ENCODE measurements at places on chromosomes 4 and X.

DNA sequence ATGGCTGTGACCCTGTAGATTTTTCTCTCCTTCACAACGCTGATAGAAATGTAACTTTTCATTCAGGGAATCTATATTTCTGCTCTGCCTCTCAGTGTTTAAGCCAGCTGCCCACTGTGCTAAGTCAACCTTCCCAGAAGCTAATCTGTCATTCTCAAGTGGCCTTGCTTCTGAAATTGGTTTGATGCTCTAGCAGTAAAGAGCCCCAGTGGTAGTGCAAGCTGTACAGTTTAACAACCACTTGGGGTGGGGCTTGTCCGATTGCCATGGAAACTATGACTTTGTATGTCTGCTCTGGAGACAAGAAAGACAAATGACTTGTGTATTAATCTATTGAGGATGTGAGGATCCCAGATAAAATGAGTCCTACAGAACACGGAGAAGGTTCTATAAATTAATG, 620.9 kb upstream of the GALNT7 start:
- H3K4me3 ChIP-seq: no peak overlapping the region
- DNase-seq: no peak
- H3K36me3 ChIP-seq: no peaks in the 10 kb centered on the region
- no peak overlapping the region for H3K27ac ChIP-seq
- H3K27me3 ChIP-seq: peaks cover 70% of the 10 kb centered on the region

DNA sequence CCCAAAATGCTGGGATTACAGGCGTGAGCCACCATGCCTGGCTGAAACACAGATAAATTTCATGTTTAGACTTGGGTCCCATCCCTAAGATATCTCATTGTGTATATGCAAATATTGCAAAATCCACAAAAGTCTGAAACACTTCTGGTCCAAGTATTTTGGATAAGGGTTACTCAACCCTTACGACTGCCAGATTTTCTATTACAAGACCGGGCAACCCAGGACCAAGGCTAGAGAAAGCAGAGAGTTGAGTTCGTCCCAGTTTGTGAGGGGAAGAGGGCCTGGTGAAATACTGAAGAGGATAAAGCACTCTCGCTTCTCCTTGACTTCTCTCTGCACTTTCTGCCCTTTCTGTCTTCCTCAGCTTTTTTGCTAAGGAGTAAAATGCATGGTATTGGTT, 34.5 kb downstream of the ZFX start:
- H3K4me1 ChIP-seq: peaks cover 9% of the 10 kb centered on the region
- no peak for DNase-seq
- no peak overlapping the region for H3K27ac ChIP-seq
- no peak overlapping the region for H3K4me3 ChIP-seq
- H3K36me3 ChIP-seq: peaks cover 26% of the 10 kb centered on the region
- no peaks in the 10 kb centered on the region for H3K27me3 ChIP-seq

- H3K4me1 ChIP-seq: no peaks in the 10 kb centered on the region
- no peaks in the 10 kb centered on the region for H3K36me3 ChIP-seq
- no peak for DNase-seq
- H3K27me3 ChIP-seq: peaks cover 47% of the 10 kb centered on the region
These were observed 65.4 kb downstream of the GPR82 start for GRCh38 chrX:41789374-41789773.

- no peak for DNase-seq
- H3K27ac ChIP-seq: no peak overlapping the region
- peak overlapping the region; percentile 74 for H3K4me3 ChIP-seq
- H3K27me3 ChIP-seq: peaks cover 25% of the 10 kb centered on the region
- no peaks in the 10 kb centered on the region for H3K4me1 ChIP-seq
- peaks cover 6% of the 10 kb centered on the region for H3K36me3 ChIP-seq
These were observed 1.2 kb downstream of the ATP6AP1 start for GRCh38 chrX:154429711-154430110.

- no peak overlapping the region for H3K27ac ChIP-seq
- no peaks in the 10 kb centered on the region for H3K36me3 ChIP-seq
- peak; percentile 18 for DNase-seq
- H3K4me1 ChIP-seq: peaks cover 5% of the 10 kb centered on the region
- no peak overlapping the region for H3K4me3 ChIP-seq
- peaks cover 87% of the 10 kb centered on the region for H3K27me3 ChIP-seq
These were observed 79.3 kb downstream of the CBLL2 start for GRCh38 chrX:22351966-22352365.

DNA sequence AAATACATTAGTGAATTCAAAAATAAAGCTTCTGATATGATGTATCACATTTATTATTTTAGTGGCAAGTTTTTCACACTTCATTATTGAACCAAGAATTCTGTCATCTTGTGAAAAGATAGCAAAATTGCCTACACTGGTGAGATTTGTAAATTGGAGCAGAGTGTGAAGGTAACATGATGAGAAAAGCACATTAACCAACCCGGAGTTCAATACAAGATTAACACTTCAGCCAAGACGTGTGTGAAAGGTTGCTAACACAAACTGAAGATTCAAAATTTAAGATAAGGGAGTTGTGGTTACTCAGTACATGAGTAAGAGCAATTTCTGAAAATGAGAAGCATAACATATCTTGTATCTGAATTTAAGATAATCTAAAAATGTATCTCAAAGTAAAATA, 346.7 kb downstream of the PDHA2 start:
- H3K4me3 ChIP-seq: no peak overlapping the region
- H3K4me1 ChIP-seq: peaks cover 5% of the 10 kb centered on the region
- DNase-seq: no peak
- H3K27me3 ChIP-seq: no peaks in the 10 kb centered on the region
- H3K36me3 ChIP-seq: no peaks in the 10 kb centered on the region

GRCh38 chr4:19614171-19614570, 637.5 kb upstream of the SLIT2 start:
- H3K4me1 ChIP-seq: peaks cover 6% of the 10 kb centered on the region
- DNase-seq: peak; percentile 66
- peak overlapping the region; percentile 21 for H3K27ac ChIP-seq
- H3K4me3 ChIP-seq: no peak overlapping the region
- H3K36me3 ChIP-seq: no peaks in the 10 kb centered on the region

- H3K4me1 ChIP-seq: peaks cover 20% of the 10 kb centered on the region
- H3K27me3 ChIP-seq: no peaks in the 10 kb centered on the region
- no peak for DNase-seq
- H3K27ac ChIP-seq: no peak overlapping the region
These were observed 2.0 kb downstream of the ELK1 start for GRCh38 chrX:47648376-47648775.

DNA sequence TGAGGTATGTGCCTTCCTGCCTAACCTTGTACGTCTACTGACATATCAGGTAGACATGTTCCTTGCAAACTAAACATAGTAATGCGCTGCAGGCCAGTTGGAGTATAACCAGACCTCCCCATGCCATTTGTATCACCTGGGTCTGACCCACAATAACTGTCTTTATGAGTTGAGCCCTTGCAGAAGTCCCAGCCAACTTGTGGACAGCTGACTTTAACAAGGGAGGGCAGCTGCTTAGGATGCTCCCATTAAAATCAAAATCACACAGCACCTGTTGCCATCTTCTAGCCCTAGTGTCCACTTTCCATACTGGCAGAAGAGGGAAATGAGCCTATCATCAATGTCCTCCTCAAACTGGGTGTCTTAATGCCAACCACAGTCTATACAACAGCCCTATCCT, 41.6 kb downstream of the KANTR start:
- no peak overlapping the region for H3K27ac ChIP-seq
- no peak overlapping the region for H3K4me3 ChIP-seq
- H3K36me3 ChIP-seq: peaks cover 16% of the 10 kb centered on the region
- H3K27me3 ChIP-seq: peaks cover 73% of the 10 kb centered on the region

- no peak overlapping the region for H3K4me3 ChIP-seq
- no peaks in the 10 kb centered on the region for H3K4me1 ChIP-seq
- H3K36me3 ChIP-seq: no peaks in the 10 kb centered on the region
- peaks cover 83% of the 10 kb centered on the region for H3K27me3 ChIP-seq
- no peak overlapping the region for H3K27ac ChIP-seq
These were observed 81.9 kb downstream of the PJA1 start for GRCh38 chrX:69083361-69083760.

DNA sequence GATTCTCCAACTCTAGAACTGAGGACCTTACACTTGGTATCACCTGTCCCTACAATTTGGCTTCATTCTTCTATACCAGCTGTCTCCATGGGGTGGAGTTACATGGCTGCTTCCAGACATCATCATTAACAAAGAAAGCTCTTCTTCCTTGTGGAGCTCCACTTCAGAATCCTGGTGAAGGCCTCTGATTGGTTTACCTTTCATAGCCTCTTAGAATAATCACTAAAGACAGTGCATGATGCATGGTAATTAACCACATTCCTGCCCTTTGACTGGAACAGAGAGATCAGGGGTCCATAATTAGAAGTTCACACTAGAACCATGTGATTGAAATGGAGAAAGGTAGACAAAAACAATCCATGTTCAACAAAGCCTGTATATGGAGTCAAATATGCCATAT, 112.6 kb upstream of the ZNF827 start:
- no peak overlapping the region for H3K4me3 ChIP-seq
- H3K36me3 ChIP-seq: no peaks in the 10 kb centered on the region
- no peak for DNase-seq
- H3K27me3 ChIP-seq: no peaks in the 10 kb centered on the region
- H3K4me1 ChIP-seq: peaks cover 25% of the 10 kb centered on the region

DNA sequence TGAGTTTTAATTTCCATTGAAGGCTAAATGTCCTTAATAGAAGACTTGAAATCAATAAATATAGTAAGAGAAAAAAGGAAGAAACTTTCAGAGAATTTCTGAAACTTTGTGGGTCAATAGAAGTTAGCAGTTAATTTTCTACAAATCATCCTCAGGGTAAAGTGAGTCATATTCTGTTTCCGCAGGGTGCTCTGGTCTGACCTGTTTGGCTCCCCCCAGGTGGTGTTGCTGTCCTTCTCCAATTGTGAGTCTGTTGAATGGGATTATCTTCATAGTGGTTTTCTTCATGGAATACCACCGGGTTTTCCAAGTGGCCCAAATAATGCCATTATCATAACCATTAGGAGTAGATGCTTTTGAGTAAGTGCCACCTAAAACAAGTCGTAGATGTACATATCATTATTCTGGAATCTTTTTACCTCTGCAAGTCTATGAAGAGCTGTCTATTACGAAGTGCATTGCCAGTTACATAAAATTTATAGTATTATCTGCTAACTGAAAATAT, 7.7 kb downstream of the FGG start:
- H3K4me3 ChIP-seq: no peak overlapping the region
- no peaks in the 10 kb centered on the region for H3K27me3 ChIP-seq
- no peak overlapping the region for H3K27ac ChIP-seq
- peaks cover 7% of the 10 kb centered on the region for H3K4me1 ChIP-seq

DNA sequence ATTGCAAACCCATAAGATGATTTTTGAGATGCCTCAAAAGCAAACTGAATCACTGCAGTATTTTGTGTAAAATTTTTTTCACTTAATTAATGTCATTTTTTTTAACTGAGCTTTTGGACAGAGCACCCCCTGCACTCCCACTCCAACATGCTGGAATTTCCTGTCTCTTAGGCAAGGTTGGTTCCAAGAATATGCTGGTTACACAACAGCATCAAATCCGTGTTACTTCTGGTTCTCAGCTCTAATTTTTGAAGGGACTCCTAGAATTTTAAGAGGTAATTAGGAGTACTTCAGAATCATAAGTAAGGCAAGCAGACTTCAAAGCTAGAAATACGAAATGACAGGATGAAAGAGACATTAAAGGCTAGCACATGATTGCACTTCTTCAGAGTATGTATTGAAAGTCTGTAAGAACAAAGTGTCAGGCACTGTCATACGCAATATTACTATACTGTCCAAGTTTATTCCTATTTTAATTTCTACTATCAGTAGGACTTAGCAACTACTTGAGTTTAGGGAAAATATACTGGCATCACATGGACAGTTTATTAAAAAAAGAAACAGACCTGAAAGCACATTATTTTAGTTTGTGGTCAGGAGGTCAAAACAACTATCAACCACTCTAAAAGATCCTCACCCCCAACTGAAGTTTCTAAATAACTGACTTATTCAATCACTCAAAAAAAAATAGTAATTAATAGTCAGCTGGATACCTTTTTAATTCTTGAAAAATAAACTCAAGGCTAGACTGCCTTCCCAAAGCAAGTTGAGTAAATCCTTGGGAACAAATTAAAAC, 1.6 kb upstream of the JCHAIN start:
- H3K27me3 ChIP-seq: peaks cover 12% of the 10 kb centered on the region
- no peaks in the 10 kb centered on the region for H3K4me1 ChIP-seq
- H3K36me3 ChIP-seq: no peaks in the 10 kb centered on the region
- no peak overlapping the region for H3K4me3 ChIP-seq
- peak; percentile 19 for DNase-seq

- H3K27me3 ChIP-seq: no peaks in the 10 kb centered on the region
- no peaks in the 10 kb centered on the region for H3K36me3 ChIP-seq
- H3K4me1 ChIP-seq: peaks cover 36% of the 10 kb centered on the region
These were observed at the start of gene DAPP1 for GRCh38 chr4:99816545-99817308. TSS of gene DAPP1 (plus strand) at chr4:99816827. CDS start at chr4:99816914, 87 bp downstream.

DNA sequence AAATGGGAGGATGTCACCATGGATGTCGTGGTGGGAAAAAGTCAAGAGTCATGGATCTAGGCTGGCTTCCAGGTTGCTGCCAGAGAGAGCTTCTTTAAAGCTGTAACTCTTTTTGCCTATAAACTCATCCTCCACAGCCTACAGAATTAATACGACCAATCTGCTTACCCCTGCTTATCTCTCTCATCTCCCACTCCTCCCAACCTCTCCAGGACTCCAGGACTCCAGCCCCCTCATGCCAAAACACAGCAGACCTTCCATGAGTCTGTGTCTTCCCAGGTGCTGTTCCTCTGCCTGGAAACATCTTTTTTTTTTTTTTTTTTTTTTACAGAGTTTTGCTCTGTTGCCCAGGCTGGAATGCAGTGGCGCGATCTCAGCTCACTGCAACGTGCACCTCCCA, 15.3 kb upstream of the SLC10A4 start:
- no peak for DNase-seq
- no peak overlapping the region for H3K27ac ChIP-seq
- H3K36me3 ChIP-seq: no peaks in the 10 kb centered on the region

DNA sequence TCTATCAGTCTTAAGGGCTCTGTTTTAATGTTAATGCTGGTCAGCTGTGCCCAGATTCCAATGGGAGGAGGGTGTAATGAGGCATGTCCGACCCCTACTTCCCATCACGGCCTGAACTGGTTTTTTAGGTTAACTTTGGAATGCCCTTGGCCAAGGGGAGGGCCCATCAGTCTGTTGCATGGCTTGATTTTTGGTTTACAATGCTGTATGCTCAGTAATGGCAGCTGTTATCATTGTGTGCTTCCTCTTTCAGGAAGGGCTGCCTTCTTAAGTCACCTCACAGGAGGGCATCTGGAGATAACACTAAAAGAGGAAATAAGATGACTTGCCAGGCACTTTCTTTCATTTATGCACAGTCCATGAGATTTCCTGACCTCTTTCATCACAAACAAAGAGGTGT, 36.3 kb downstream of the ATXN3L start:
- H3K36me3 ChIP-seq: no peaks in the 10 kb centered on the region
- no peak for DNase-seq
- H3K27me3 ChIP-seq: peaks cover 15% of the 10 kb centered on the region
- H3K4me1 ChIP-seq: peaks cover 25% of the 10 kb centered on the region

GRCh38 chr4:37715889-37716402, 29.8 kb upstream of the RELL1 start:
- peak overlapping the region; percentile 74 for H3K27ac ChIP-seq
- peak; percentile 77 for DNase-seq
- no peaks in the 10 kb centered on the region for H3K27me3 ChIP-seq

GRCh38 chr4:66204534-66205247, 534.4 kb upstream of the EPHA5 start:
- no peaks in the 10 kb centered on the region for H3K27me3 ChIP-seq
- DNase-seq: no peak
- H3K4me1 ChIP-seq: no peaks in the 10 kb centered on the region
- H3K27ac ChIP-seq: no peak overlapping the region

All from MCF 10A (cell line).